ENCODE measurements at places on chromosomes 5 and 9. TPM values are rescaled to one million over a fixed set of nuclear protein-coding genes. Genes with fewer than 3 reads are reported as not detected.

FGFR4 gene
- total RNA-seq, result 1.5 TPM

DROSHA gene
- 36.9 TPM for total RNA-seq

IRGM gene
- total RNA-seq, result not detected

MARCHF11 gene
- total RNA-seq, result not detected

GLRA1 gene
- total RNA-seq, result not detected

KIF20A gene
- 0.52 TPM for total RNA-seq

GDNF gene
- 0.28 TPM for total RNA-seq

EGFL7 gene
- 118 TPM for total RNA-seq

FGF10 gene
- 17.4 TPM for total RNA-seq

OLFML2A gene
- total RNA-seq, result 9.1 TPM

IL9 gene
- total RNA-seq, result not detected

- DNase-seq, result no peak
These were observed 79.9 kb downstream of the FNBP1 start for GRCh38 chr9:129962889-129963703.

DNA sequence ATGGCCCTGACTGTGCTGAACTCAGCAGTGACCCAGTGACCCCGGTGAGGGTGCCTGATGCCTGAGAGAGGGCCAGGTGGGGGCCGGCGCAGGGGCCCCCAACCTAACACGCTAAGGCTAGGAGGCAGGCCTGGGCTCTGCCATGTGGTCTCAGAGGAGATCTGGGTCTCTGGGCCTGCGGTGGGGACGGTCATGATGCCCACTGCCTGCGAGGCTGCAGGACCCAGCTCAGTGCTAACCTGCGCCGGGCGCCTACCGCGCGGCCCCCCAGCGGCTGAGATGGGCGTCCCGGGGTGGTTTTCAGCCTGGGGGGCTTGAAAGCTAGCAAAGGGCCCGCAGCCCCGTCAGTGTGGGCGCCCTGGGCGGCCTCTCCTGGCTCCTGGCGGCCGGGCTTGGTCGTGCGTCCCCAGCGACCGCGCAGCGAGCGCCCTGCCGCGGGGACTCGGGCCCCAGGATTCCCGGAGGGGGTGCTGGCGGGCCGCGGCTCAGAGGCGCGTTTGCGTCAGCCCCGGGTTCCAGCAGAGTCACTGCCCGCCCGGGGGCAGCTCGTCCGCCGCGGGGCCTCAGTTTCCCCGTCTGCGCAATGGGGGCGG, 2.5 kb downstream of the EGFL7 start:
- no peak for DNase-seq

DNA sequence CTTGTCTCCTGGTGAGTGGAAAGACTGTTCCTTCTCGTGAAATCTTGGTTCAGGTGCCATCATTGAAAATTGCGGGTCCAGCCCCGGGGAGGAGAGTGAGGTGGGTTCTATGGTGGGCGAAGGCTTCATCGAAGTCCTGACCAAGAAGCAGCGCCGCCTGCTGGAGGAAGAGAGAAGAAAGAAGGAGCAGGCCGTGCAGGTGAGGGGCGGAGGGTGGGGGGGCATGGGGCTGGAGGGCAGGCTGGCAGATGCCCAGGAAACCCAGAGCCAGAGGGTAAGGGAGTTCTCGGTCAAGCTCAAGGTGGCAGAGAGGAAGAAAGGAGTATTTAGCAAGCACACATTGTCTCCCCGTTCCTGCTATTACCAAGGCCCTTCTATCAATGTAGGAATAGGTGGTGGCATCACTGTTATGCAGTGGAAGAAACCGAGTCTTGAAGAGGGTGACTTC, 24.3 kb upstream of the POMT1 start:
- no peak for DNase-seq

- no peak for DNase-seq
These were observed 3.1 kb upstream of the RPL37 start for GRCh38 chr5:40838086-40838485.

DNA sequence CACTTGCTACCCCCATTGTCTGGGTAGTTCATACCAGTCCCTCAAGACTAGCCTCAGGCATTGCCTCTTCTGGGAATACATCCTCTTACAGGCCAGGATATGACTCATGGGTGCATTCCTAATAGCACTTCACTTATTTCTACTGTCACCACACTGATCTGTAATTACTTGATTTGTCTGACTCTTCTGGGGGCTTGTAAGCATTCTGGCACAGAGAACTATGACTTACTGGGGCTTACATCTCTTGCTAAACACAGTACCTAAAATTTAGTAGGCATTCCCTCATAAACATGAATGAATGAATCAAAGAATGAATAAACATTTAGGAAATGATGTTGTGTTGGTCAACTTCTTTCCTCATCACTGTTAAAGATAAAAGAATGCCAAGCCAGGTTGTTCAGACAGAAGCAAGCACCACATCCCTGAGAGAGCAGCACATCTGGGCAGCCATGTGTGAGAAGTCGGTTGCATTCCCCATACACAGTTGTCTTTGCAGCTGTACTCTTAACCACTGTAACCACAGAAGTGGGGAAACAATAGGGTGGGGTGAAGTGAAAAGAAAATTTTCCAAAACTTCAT, 27.6 kb downstream of the IL7R start:
- DNase-seq, result no peak

GRCh38 chr5:177077335-177077734, 9.4 kb upstream of the FGFR4 start:
- no peak for DNase-seq

DNA sequence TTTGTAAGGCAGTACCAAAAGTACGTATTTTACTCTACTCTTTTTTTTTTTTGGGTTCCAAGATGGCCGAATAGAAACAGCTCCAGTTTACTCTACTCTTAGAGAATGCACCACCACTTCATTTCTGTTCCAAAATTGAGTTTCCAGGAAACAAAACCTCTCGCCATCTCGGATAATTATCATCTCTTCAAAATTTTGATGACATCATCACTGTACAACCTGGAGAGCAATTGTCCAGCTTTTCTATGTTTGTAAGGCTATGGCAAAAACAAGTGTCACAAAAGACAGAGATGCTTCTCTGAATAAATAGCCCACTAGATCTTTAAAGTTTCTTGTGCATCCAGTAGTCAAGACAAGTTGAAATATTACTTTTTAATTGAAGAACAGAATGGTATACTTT, 1631.9 kb upstream of the CDH6 start:
- no peak for DNase-seq

GRCh38 chr5:82339792-82340191, 61.6 kb upstream of the RPS23 start:
- DNase-seq, result no peak

GRCh38 chr5:132770476-132771159, 6.4 kb downstream of the SEPTIN8 start:
- DNase-seq, result peak; percentile 80

GRCh38 chr9:26158631-26159150, 480.4 kb upstream of the TUSC1 start:
- DNase-seq, result no peak

- peak; percentile 96 for DNase-seq
These were observed at the start of gene CEMIP2 for GRCh38 chr9:71768388-71769174. TSS of gene CEMIP2 (minus strand) at chr9:71768513. CDS start at chr9:71750373, 18,140 bp downstream.

DNA sequence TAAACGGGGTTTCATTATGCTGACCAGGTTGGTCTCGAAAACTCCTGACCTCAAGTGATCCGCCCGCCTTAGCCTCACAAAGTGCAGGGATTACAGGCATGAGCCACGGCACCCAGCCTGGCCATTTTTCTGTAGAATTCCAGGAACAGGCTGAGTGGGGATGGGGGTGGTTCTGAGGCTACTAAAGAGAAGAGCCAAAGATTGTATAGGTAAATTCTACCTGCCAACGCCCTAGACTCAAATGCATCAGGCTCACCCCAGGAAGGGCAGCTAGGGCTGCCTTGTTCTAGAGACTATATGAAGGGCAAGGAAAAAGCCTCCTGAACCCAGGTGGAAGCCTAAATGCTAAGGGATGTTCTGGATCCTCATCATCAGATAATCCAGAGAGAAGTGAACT, 1.6 kb upstream of the C5orf52 start:
- no peak for DNase-seq

- DNase-seq, result peak; percentile 85
These were observed 30.7 kb downstream of the EXOC3 start for GRCh38 chr5:473551-474192.

GRCh38 chr5:61267116-61267515, 64.9 kb upstream of the ZSWIM6 start:
- DNase-seq, result no peak

- no peak for DNase-seq
These were observed 59.1 kb downstream of the TLR4 start for GRCh38 chr9:117763314-117763713.

GRCh38 chr5:77971776-77972468, 195.8 kb upstream of the TBCA start:
- no peak for DNase-seq

DNA sequence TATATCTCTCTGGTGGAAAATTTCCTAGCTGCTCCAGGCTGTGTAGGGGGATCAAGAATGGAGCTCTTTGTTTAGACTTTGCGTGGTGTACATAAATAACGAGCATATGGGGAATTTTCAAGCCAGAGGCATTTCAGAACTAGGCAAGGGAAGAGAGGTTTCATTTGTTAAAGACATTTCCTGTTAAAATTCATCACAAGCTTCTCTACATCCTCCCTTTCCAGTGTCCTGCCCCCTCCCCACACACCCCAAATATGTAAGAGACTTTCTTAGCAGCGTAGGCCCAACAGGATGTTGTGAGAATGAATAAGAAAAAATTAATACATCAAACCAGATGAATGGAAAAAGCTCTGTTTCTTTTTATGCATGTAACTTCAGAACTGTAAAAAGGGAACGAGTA, 150.3 kb downstream of the GPBP1 start:
- no peak for DNase-seq

DNA sequence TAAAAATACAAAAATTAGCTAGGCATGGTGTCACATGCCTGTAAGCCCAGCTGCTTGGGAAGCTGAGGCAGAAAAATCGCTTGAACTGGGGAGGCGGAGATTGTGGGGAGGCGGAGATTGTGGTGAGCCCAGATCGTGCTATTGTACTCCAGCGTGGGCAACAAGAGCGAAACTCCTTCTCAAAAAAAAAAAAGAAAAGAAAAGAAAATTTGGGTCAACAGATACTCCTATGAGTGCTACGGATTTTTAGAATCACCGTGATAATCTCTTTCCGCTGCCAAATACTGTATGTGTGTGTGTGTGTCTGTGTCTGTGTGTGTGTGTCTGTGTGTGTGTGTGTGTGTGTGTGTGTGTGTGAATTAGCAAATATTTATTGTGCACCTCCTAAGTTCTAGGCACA, 64.4 kb downstream of the ARRDC3 start:
- no peak for DNase-seq

GRCh38 chr5:13251623-13252376, 692.7 kb downstream of the DNAH5 start:
- DNase-seq, result no peak

DNA sequence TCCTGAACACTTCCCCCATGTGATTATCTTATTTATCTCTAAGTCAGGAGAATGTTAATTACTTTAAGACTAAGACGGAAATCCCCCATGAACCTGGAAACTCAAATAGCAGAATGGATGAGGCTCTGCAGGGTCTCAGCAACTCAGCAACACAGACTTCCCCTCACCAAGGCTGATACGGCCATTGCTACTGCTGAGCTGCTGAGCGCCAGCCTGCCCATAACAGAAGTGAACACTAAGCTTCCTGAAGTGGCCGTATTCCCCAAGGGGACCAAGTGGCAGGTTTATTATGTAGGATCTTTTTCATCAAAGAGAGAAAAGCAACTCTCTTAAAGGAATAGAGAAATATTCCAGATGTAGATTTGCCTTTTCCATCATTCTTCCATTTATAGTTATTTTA, 311.1 kb downstream of the RFX3 start:
- DNase-seq, result no peak

GRCh38 chr5:139082813-139083498, 115.2 kb downstream of the SIL1 start:
- DNase-seq, result no peak

GRCh38 chr9:101354765-101355708, 29.8 kb downstream of the BAAT start:
- DNase-seq, result no peak

GRCh38 chr9:129008986-129009583, 19.0 kb downstream of the SH3GLB2 start:
- no peak for DNase-seq

DNA sequence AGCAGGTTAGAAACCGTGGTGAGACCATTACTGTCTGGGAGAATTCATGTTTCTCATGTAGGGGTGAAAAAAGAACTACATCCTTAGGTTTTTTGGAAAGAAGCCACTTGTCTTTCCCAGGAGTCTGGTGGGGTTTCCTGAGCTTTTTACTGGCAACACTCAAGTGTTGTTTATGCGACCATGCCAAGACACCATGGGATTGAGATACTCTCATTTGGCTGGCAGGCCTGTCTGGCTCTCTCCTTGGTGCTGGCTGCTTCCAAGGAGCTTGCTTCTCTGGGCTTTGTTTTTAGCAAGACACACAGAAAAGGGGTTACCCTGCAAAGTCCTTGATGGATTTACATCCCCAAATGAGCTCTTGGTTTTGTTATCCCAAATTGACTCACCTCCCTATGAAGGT, 80.9 kb upstream of the ISL1 start:
- DNase-seq, result no peak

DNA sequence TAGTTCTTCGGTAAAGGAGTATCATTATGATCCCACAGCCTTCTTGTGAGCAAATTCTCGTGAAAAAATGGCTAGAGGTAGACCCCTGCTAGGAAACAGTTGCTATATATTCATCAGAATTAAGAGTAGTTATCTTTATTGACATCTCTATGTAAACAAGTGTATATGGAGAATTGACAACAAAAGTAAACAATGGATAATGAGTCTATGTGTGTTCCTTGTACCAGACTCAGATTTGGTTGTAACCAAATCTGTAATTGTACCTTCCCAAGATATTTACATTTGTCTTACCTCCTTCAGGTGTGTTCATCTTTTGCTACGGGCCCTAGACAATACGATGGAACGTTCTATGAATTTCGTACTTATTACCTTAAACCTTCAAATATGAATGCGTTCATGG, 2.1 kb downstream of the NIPSNAP3B start:
- no peak for DNase-seq

DNA sequence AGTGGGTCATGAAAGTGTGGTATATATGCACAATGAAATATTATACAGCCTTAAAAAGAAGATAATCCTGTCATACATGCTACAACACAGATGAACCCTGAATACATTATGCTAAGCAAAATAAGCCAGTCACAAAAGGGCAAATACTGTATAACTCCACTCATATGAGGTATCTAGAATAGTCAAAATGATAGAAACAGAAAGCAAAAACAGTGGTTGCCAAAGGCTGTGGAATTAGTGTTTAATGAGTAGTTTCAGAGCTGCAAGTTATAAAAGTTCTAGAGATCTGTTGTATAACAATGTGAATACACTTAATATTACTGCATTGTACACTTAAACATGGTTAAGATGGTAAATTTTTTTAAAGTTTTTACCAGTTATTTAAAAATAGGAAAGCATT, 135.0 kb downstream of the OXCT1 start:
- no peak for DNase-seq

GRCh38 chr5:102722931-102723330, 32.2 kb upstream of the PAM start:
- DNase-seq, result no peak

GRCh38 chr5:134142052-134142451, 27.6 kb downstream of the TCF7 start:
- DNase-seq, result peak; percentile 72

DNA sequence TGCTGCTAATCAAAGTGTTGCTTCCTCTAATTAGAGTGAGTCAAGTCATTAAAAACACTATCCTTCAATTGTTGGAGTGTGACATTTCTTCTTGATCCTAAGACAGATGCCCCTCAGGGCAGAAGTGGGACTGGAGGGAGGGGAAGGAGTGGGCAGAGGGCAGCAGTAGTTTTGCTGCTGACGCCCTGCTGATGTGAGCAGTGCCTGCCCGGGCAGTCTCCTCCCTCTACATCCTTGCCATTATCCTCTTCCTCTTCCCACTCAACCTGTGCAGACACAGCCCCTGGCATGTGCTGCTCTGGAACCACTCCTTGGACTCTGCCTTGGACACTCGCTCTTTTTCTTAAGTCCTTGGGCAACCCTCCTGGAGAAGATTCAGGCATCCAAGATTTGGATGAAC, 232.5 kb downstream of the HSPA4 start:
- no peak for DNase-seq
